ENCODE measurements at places on chromosomes 13 and 19. TPM values are rescaled to one million over a fixed set of nuclear protein-coding genes. Genes with fewer than 3 reads are reported as not detected.

TNNI3 gene
- total RNA-seq = not detected

ZNF776 gene
- total RNA-seq = 18.1 TPM

TPTE2 gene
- total RNA-seq = not detected

VN1R2 gene
- not detected for total RNA-seq

CEACAM21 gene
- 3.2 TPM for total RNA-seq

ATXN8OS gene
- total RNA-seq = not detected

ZNF135 gene
- 1.7 TPM for total RNA-seq

WTIP gene
- total RNA-seq = 49.5 TPM

DNA sequence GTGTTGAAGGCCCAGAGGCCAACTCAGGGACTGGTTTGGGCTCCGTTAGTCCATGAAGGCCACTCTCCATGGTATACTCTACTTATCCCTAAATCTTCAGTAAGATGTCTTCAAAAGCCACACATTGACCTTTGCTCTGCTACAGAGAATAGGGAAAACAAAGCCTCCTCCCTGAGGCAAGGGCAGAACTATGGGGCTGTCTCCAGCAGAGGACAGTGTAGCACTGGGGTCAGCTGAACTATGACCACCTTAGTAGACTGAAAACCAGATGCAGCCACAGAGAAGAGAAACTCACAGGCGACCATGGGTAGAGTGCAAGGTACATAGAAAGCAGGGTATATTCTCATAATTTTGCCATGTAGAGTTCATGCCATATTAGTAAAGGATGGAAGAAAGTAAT is 587.4 kb downstream of the LMO7 start:
- DNase-seq = no peak

DNA sequence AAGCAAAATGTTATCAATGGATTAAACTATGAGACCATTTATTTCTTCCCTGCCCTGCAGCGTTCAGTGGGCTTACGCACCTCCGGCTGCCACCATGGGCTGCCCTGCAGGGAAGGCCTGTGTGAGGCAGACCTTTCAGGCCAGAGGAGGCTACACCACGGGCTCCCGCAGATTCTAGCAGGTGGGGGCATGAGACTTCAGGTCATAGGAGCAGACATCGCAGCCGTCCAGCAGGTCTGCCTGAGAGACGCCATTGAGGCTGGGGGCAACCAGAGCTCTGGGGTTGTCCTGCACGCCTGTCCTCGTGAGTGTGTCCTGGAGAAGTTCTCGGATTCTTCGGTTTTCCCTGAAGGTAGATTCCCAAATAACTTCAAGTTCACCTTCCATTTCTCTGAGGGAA is 9.4 kb upstream of the SLC7A9 start:
- no peak for DNase-seq

GRCh38 chr19:40056505-40056904 is 474 bp upstream of the ZNF780B start:
- no peak for DNase-seq

DNA sequence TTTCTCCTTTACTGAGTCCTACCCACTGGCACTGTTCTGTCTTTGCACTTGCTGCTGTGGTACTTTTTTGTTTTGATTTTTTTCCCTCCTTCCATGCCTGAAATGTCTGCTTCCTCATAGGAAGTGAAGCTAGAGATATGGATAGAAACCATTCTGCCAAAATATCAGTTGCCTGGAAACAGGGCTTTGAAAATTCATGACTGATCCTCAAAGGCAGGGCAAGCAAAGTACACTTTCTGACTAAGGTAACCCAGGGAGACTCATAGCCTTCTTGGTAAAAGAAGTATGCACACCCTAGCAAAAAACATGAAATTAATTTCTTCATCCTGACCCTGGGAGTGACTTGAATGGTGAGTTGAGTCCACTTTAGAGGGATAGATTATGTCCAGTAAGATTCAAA is 329.8 kb downstream of the MYO16 start:
- DNase-seq = peak; percentile 44

DNA sequence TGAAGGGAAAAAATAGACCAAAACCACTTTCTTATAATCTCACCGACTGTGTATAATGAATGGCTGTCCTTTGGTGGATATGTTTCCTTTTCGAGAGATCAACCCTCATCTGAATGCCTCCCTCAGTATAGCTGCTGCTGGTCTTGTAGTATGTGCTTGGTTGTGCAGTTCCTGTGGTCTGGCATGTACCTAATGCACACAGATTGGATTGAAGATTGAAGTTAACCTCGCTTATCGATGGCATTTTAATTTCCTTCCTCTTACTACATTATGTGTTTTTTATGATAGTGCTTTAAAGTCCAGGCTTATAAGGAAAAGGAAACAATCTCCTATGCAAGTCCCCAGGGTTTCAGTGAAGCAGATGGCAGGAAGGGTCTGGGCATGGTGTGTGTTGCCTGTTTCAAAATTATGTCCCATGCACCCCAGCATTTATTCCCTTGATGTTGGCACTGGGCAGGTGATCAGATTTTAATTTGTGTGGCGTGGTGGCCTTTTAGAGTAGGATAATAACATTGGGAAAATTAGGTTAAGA is 334.1 kb downstream of the SHISA2 start:
- no peak for DNase-seq

All from dermis blood vessel endothelial cell (primary cell).